Right renal cortex interstitium (tissue), 3 donors: ENCODE measurements at places on chromosomes 16 and 17. TPM values are rescaled to one million over a fixed set of nuclear protein-coding genes. Genes with fewer than 3 reads are reported as not detected.

Gene SLC22A31
- polyA plus RNA-seq = 0.24 TPM

GRCh38 chr17:8068736-8069586 lies 18.6 kb downstream of the ALOX12B start:
- DNase-seq = no peak

Gene LGALS9C
- polyA plus RNA-seq = 0.18 TPM

Gene KRTAP4-1
- polyA plus RNA-seq = not detected

- DNase-seq = no peak
These were observed 5.2 kb upstream of the GUCY2D start for GRCh38 chr17:7997186-7997585.

DNA sequence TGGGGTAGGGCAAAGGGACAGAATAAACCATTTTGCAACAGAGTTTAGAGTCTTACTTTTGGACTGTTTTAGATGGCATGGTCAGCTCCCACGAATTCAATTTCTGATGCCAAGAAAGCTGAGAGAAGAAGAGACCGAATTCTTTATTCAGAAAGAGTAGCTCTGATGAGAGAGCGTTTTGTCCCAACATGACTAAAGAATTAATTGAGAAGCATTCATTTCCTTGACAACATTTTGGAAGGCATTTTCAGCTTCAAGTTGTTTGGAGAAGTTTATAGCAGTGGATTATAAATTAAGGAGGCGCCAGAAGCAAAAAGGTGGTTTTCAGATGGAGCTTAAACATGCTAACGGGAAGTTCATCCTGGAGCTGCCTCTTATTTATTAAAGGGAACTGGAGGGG lies 12.2 kb downstream of the GAN start:
- no peak for DNase-seq

Gene NRN1L
- not detected for polyA plus RNA-seq
